ENCODE measurements at places on chromosomes 5 and 9. TPM values are rescaled to one million over a fixed set of nuclear protein-coding genes. Genes with fewer than 3 reads are reported as not detected.

GRCh38 chr5:113319256-113320053 is 115.3 kb downstream of the TSSK1B start:
- DNase-seq = no peak

GRCh38 chr9:92266486-92266885 is 27.0 kb downstream of the IARS1 start:
- no peak for DNase-seq

DNA sequence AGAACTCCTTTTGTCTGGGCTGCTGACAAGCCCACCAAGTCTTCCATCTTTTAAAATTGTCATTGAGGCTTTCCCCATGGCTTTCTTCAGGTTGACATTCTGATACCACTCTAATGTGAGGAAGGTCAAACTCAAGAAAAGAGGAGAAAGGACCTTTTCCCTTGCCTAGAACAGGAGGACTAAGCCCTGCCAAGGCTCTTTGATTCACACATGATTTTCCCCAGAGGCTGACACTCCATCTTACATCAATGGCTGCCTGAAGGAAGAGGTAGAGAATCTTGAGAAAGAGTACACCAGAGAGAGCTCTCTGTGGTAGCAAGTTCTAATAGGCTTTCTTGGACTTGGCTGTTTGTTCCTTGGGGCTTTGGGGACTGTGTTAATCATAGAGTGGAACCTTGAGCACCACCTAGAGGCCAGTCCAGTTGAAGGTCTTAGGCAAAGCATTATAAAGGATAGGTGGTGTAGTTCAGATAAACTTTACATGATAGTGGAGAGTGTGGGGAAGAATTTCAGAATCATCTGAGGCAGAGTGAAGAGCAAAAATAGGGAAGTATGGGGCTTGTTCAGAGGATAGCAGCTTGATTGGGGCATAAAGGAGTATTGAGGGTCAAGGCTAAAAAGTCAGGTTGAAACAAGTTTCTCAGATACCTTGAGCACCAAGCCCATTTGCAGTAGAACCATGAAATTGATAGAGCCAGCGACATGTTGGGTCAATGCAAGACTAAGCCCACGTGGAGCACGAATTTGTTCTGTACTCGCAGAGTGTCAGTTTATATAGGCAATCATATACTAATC is 36.7 kb downstream of the NDFIP1 start:
- DNase-seq = peak; percentile 23

GRCh38 chr9:109542922-109543321 is 44.8 kb upstream of the PTPN3 start:
- DNase-seq = no peak

DNA sequence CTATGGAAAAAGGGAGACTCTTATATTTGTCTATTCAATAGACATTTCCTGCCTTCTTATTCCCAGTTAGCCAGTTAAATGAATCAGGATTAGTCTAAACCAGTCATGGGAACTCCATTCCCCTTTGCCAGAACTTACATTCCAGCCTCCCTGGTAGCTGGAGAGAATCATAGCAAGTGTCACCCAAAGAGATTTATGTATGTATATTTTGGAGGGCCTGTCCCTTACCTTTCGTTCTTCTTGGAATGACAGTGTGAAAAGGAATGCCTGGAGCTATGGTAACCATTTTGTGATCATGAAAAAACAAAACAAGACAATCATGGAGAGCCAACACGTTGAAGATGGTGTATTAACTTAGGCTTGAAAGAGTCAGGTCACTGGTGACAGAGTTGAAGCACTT is 627.7 kb downstream of the CCDC171 start:
- no peak for DNase-seq

GRCh38 chr5:867300-867870 is 16.6 kb upstream of the ZDHHC11 start:
- DNase-seq = no peak

- DNase-seq = no peak
Measured at GRCh38 chr5:16321284-16321683, 141.7 kb upstream of the MARCHF11 start.

GRCh38 chr9:81227507-81228245 is 461.7 kb downstream of the TLE1 start:
- DNase-seq = no peak

DNA sequence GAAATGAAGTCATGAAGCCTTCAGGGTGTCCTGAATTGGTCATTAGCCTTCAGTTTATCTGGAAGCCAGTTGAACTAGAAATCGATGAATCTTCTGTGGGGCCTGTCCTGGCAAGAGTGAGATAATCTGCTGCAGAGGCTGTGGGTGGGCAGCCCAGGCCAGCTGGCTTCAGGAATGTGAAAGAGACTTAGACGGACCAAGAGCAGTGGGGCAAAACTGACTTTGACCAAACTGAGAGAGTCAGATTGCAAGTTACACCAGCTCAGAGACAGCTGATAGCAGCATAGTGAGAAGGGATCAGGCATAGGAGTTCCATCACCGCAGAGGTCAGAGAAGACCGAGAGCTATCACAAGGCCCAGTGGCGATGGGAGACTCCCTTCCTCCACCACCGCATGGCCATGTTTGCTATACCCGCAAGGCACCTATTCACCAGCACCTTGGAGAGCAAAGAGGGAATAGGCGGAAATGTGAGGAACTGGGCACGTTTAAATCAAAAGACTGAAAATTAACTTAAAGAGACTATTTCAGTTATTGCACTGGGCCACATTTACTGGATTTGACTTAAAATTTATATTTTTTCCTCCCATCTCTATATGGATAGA is 50.0 kb upstream of the GLIS3 start:
- DNase-seq = no peak

- no peak for DNase-seq
Measured at GRCh38 chr5:132790201-132790865, 13.3 kb upstream of the SEPTIN8 start.

DNA sequence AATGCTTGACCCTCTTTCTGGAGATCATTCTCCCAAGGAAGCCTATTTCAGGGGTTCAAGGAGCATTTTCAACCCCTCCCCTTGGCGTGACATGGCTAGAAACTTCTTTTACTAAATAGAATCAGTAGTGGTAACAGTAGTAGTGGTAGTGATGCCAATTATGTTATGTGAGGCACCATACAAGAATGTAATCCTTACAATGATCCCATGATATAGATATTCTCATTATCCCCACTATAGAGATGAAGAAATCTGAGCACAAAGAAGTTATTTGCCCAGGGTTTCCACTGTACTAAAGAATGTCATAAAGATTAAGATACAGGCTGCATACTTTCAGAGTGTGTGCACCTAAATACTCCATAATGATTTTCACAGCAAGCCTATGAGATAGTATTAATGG is 155.4 kb upstream of the CLINT1 start:
- DNase-seq = no peak

DNA sequence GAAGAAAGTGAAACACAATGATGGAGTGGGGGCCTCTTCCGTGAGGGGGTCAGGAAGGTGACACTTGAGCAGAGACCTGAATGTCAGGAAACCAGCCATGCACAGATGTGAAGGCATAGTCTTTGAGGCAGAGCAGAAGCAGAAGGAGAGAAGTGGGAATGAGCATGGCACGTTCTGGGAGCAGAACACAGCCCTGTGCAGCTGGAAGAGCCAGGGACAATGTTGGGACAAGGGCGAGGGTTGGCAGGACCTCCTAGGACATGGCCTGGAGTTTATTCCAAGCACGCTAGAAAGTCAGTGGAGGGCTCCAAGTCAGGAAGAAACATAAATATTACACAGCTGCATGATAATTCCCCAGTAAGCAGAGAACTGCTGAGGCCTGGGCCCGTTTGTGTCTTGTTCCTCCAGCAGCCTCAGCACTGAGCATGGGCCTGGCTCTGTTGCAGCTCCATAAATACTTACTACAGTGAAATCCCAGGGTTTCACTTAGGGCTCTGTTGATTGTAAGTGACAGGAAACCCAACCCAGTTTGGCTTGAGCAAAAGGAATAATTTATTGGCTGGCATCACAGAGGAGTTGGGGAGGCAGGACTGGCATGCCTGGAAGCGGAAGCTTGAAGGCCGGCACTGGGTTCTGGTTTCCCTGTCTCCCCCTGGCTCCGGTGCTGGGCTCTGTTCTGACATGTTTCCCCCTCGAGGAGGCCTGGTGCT is 66.2 kb downstream of the MVB12B start:
- DNase-seq = no peak

GRCh38 chr9:33446946-33447798 is at the start of gene AQP3:
AQP3 (minus strand) TSS chr9:33447593; CDS start chr9:33447530, 63 bp downstream.
- peak; percentile 38 for DNase-seq

- DNase-seq = no peak
Measured at GRCh38 chr5:57405984-57406383, 76.6 kb downstream of the ACTBL2 start.

GRCh38 chr9:132002643-132003318 is 76.9 kb downstream of the MED27 start:
- no peak for DNase-seq

DNA sequence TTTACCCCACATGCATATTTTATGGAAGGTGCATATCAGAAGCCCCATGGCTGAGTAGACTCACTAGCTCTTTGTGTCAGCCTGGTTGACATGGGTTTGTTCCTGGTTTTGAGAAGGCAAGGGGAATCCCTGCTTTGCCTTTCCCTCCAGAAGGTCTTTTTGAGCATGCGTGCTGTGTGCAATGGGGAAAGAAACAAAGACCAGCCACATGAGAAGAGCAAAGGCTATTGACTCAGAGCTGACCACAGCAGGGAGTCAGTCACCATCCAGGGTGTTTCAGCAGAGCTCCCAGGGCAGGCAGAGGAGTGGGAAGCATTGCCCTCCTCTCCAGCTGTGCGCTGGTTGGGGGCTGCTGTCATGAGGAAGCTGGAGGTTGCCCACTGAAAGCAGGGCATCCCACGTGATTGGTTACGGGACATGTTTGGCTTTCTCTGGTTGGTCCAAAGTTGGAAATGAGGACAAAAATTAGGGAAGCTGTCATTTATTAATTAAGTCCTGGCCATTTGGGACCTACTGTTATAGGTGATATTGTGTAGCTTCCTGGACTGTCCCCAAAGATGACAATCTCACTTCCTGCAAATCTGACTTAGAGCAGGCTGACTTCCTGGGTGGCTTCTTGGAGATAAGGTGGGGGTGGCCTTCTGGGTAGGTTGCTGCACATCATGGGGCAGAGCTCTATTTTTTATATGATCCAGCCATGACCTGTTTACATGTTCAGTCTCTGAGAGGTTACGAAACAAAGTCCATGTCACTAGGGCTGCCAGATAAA is 48.9 kb upstream of the TDRD7 start:
- DNase-seq = no peak

DNA sequence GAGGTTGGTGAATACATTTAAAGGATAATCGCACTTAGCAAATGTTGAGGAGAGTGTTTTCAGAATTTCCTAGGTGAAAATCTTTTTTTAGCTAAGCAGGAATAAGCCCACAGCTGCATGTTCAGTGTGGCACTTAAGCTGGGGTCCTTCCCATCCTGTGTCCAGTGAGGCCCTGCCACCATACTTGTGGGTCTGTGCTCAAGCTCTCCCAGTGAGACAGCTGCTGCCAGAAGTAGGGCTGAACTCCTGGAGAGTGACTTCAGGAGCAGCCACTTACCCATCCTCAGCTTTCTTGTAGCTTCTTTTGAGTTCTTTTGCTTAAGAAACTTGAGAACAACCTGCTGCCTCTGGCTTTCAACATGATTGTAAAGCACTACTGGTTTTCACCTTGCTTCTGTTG is 110.0 kb upstream of the DHFR start:
- DNase-seq = no peak

- DNase-seq = no peak
Measured at GRCh38 chr5:169099801-169100734, 200.9 kb downstream of the SLIT3 start.

- DNase-seq = no peak
Measured at GRCh38 chr9:127473932-127474331, 22.6 kb downstream of the LRSAM1 start.

GRCh38 chr5:160605266-160605665 is 183.6 kb downstream of the PTTG1 start:
- no peak for DNase-seq

DNA sequence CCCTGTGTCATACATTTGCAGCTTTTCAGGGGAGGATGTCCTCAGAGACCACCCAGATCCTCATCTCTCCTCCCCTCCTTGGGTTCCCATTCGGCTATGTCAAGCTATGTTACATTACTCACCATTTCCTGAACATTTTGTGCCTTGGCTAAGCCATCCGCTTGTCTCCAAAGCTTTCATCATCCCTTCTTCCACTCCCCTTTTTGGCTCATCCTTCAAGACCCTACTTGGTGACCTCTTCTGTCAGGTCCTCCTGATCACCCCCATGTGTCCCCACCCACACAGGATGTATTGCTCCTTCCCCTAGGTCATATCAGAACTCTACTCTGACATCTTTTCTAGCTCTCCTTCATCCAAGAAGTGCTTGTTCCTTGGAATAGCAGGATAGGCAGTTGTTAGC is 81.8 kb downstream of the BOD1 start:
- DNase-seq = no peak

- DNase-seq = no peak
Measured at GRCh38 chr5:103942587-103943186, 380.1 kb upstream of the NUDT12 start.

- DNase-seq = no peak
Measured at GRCh38 chr5:61966296-61966955, 339.6 kb upstream of the KIF2A start.

DNA sequence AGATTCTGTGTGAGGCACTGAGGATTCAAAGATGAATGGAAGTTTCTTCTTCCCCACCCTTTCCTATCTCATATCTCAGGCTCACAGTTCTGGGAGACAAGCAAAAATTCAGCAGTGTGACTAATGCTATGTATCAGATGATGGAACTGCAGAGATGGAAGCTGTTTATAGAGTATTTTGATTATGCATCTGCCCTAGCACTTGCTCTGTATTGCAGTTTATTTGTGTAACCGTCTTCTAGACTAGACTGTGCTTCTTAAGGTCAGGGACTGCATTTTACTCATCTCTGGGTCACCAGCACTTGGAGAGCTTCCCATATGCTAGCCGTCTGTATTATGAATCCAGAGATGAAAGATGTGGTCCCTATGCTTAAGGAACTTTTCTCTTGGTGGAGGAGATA is 12.6 kb downstream of the CAVIN4 start:
- no peak for DNase-seq

GRCh38 chr5:111197523-111197922 is 26.7 kb upstream of the CAMK4 start:
- no peak for DNase-seq

GFI1B gene
- not detected for total RNA-seq

RNF180 gene
- total RNA-seq = 11.5 TPM

IFNW1 gene
- total RNA-seq = not detected

NUTM2F gene
- total RNA-seq = not detected

AK1 gene
- total RNA-seq = 44.8 TPM

IL3 gene
- not detected for total RNA-seq

ADAMTS12 gene
- total RNA-seq = 4.1 TPM

GLDC gene
- 17.3 TPM for total RNA-seq

NUTM2G gene
- not detected for total RNA-seq
